ENCODE measurements at places on chromosomes 7 and 10.

DNA sequence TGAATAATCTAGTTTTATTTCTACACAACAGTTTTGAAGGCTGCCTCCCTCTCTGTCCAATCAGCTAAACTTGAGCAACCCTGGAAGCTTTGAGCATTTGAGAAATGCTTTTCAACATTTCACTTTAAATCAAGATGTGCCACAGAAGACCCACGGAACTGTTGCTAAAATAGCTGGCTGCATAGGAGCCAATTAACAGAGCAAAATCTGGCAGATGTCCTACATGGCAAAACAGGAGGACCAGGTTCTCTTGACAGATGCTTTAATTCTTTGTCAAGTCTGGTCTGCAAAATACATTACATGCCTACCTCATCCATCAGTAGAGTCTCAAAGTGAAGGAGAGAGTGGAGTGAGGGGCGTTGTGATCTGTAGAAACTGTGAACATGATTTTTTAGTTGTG lies 185.9 kb downstream of the DPY19L1 start:
- DNase-seq = no peak

DNA sequence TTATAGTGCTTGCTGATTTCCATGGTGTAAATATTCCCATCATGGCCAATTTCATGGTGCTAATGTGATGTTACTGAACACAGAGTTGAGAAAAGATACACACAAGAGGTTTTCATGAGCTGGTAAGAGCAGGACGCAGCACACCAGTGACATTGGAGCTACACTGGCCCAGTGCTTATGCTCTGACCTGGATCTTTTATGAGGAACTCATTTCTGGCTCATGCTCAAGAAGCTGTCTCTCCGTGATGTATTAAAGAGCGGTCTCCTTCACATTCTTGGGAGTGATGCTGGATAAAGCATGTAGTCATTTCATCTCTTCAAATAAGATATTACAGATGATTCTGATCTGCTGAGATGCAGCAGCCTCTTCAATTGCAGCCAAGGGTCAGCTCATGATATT lies 785.2 kb downstream of the GRID1 start:
- no peak for DNase-seq

DNA sequence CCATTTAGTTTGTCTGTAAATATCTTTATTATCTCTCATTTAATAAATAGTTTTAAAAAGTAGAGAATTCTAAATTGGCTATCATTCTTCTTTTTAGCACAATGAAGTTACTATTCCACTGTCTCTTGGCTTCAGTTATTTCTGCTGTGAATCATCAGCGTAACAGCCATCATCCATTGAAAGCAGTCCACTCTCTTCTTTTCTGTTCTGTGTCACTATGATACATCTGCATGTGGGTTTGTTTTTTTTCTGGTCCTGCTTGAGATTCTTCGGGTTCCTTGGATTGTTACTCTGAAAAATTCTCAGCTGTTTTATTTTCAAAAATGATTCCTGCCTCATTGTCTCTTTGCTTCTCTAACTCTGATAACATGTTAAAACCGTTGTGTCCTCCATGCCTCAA lies 52.5 kb downstream of the CSGALNACT2 start:
- DNase-seq = no peak

DNA sequence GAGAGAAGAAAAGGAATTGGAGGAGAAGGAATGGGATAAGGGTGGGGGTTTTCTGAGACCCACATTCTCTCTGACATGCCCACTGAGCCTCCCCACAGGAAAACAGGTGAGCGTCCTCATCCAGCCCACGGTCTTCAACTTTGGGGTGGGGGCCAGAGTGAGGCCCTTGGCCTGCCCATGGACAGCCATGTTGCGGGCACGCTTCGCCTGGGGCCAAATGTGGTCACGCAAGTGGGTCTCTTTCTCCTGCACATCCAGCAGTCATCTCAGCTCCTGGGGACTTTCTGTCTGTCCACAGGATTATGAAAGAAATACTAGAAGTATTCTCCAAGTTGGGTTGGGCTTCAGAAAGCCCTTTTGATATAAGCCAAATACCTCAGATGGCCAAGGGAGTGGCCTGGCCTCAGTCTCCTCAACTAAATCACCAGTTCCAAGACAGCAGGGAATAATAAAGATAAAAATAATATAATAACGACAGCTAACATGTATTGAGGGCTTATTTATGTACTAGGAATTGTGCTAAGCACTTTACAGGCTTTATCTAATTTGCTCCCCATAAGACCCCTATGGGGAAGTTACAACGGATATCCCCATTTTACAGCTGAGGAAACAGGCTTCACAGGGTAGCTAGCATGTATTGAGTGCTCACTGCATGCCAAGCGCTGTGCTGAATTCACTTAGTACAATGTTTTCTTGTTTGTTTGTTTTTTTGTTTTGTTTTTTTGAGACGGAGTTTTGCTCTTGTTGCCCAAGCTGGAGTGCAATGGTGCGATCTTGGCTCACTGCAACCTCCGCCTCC lies 57.2 kb upstream of the LBX1 start:
- no peak for DNase-seq

DNA sequence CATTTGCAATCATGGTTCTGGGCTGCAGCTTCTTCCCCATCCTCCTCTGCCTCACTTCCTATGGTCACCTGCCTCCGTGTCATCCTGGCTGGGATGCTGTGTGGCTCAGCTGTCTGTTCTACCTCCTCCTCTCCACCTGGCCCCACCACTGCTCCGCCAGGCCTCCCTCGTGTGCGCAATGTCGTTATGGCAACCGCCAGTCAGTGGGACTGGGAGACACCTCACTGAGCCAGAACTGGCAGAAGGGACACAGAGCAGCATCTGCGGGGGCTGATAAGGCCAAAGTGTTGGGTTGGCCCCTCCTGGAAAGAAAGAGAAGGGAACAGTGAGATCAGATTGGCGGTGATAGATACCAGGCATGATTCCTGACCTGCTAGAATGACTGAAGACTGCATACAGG lies 527.5 kb downstream of the INHBA start:
- DNase-seq = no peak

- DNase-seq = no peak
Measured at GRCh38 chr10:3783682-3784432, 1.2 kb downstream of the KLF6 start.

GRCh38 chr10:33153968-33154327 lies 180.5 kb downstream of the NRP1 start:
- DNase-seq = no peak

- DNase-seq = no peak
Measured at GRCh38 chr7:156232931-156233705, 407.5 kb upstream of the RNF32 start.

- DNase-seq = no peak
Measured at GRCh38 chr7:138749960-138750359, 47.8 kb upstream of the TMEM213 start.

DNA sequence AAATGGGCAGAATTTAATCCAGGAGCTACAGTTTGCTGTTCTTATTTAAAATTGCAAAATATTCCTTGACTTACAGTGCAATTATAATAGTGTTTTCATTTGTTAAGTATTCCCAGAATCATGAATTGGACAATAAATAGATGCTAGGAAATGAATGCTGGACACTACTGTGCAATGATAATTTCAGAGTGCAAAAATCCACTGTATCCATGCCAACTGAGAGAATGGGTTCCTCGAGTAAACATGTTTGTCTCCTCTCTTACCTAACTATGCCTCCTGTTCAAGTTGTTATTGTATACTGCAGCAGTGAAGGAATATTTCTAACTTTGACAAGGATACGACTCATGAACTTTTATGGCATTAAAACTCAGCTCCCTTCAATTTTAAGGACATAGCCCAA lies 1396.3 kb downstream of the GATA3 start:
- no peak for DNase-seq

DNA sequence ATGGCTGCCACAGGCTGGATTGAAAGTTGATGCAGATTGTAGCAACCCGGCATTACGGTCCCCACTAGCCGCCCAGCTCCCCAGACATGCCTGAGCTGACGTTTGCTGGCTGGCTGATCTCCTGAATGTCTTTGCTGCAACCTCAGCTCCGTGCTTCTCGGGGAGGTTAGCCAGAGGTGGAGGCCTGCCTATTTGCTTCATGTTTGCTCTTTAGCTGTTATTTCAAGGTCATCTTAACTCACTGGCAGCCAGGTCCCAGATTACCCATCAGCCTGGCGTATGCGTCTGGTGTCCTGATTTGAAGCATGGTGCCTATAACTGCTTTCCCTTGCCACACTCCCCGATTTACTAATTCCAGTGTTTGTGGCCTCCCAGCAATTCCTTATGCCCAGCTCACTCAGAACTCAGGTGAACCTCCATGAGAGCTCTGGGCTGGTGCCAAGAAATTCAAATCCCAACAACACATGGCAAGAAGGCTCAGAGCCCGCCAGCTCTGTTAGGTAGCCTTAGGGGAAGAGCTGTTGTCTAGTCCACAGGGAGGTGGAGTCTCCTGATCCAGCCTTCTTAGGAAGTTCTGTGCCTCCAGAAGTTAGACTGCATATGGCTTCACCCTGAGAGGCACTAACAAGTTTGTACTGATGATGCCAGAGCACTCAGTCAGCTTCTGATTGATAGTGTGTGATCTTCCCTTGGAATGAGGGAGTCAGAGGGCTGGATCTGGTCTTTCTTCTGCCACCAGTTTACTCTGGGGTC lies 69.7 kb upstream of the EXOC4 start:
- no peak for DNase-seq

DNA sequence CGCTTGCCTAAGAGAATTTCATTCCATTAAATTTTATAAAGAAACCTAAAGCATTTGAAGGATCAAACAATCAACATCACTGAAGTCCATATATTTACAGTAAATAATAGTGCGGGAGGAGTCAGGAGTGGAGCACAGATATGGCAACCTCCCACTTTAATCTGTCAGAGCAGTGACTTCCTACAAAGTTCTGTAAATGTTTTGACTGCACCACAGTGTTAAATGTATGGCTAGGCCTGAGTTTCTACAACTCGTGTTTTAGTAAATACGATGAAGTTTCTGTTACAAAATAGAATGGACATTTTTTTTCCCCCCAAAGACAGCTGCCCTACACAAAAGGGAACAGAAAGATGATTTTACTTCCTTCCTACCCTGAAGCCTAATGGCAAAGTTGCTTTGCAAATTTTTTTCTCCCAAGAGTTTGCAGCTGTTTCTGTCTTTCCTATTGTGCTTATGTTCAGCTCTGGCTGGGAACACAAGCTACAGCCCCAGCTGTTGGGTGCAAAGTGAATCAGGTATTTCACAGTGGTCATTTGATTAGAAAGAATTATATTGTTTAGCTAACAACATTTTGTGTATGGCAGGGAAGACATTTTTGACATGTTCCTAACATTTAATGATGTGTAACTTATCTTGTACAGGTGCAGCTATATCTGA lies 62.1 kb downstream of the MET start:
- DNase-seq = no peak

- DNase-seq = no peak
Measured at GRCh38 chr10:95266674-95267095, 24.1 kb downstream of the PDLIM1 start.

GRCh38 chr7:155291045-155291530 lies 6.6 kb upstream of the INSIG1 start:
- DNase-seq = no peak

Measured in activated T-helper 1 cell treated with anti-CD3 and anti-CD28 coated beads, Interleukin-12 subunit alpha, Interleukin-12 subunit beta, Interleukin-2, Interleukin-4 antibody, amounts not matched to agents 30 ng/mL and 10 ng/mL and 1 ng/mL, durations not matched to agents 14 hours and 24 hours and 36 hours (primary cell).